Islet precursor cell (in vitro differentiated cells): ENCODE measurements at places on chromosomes 3 and 15.

DNA sequence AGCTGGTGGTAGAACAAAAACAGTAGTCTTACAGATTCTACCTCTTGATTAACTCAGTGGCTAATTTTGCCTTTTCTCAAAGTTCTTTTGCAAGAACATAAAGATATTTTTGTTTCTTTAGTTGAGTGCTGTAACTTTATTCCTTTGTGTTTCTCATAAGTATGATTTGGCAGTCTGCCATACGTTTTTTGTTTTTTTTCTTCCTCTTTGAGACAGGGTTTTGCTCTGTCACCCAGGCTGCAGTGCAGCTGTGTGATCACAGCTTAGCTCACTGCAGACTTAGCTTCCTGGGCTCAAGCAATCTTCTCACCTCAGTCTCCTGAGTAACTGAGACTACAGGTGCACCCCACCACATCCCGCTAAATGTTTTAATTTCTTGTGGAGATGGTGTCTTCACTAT is 22.4 kb downstream of the B3GNT5 start:
- DNase-seq, result no peak

GRCh38 chr3:103112273-103112672 is 677.5 kb downstream of the ZPLD1 start:
- DNase-seq, result no peak

DNA sequence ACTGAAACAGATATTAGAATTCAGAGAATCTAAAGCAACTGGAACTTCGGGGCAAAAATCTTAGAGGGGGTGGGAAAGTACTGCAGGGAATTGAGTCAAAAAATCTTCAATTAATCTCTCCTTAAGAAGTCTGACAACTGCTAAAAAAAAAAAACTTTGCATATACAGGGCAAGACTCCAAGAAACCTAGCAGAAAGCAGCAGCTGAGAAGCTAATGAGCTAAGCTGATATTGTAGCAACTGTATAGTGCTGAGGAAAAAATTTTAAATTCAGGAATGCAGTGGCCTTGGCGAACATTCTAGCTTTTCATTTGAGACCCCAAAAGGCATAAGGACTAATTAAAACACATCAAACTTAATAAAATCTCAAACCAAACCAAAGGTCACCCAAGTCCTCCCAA is 113.6 kb downstream of the SCAPER start:
- DNase-seq, result no peak

DNA sequence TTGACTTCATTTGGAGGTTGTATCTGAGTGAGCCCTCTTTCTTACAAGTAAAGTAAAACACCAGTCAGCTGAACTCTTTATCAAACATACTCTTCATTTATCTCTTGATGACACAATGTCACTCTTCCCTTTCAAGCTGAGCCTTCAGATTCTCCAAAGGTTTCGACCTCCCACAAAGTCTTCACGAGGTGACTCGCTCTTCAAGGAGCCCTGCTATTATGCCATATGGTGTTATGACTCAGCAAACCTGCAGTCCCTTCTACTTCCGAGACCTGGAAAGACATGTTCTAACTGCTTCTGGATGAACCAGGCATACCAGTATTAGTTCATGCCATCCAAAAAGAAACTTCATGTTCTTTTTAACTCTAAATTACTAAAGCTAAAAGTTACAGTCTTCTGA is 23.1 kb downstream of the AADAC start:
- DNase-seq, result peak; percentile 87

- no peak for DNase-seq
Observed at GRCh38 chr15:29311696-29312095, 42.1 kb upstream of the NSMCE3 start.

DNA sequence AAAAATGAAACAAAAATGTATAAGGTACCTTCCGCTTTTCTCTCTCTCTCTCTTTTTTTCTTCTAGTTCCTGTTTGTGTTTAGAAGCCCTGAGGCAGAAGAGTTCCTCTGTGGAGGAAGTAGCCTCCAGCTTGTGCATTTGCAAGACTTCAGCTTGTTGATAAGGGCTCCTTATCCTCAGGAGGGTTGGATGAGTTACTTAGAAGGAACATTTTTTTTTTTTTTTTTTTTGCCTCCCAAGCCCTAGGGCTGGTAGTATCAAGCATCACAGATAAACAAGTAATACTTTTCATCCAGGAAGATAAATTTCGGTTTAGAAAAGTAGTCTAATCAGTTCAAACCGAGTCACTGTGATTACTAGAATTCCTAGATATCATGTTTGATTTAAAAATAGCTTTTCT is 91.0 kb upstream of the CBLB start:
- no peak for DNase-seq
